ENCODE measurements at places on chromosomes 5 and 9. TPM values are rescaled to one million over a fixed set of nuclear protein-coding genes. Genes with fewer than 3 reads are reported as not detected.

The ADAMTS13 gene
- 2.3 TPM for total RNA-seq

The PCDHA10 gene
- total RNA-seq: not detected

- DNase-seq: no peak
Observed at GRCh38 chr5:35073160-35073559, 25.4 kb upstream of the AGXT2 start.

The KIF27 gene
- 0.80 TPM for total RNA-seq

GRCh38 chr5:54753034-54753433 lies 232.4 kb downstream of the ESM1 start:
- peak; percentile 47 for DNase-seq

DNA sequence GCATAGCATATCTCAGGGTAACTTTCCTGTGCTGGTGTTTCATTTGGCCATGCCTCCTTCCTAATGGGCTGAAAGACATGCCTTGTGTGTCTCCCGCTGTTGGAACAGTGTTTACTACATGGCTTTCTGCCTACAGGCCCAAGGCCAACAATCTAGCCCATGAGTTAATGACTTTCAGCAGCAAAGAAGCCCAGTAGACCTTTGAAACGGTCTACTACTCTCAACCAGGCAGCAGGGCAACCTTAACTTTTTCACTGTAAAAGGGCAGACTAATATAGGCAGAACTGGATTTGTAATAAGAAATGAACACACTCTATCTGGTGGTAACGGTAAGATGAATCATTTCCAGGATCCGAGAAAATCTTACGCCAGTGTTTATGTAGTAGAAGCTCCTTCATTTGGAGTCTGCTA lies 21.0 kb downstream of the C5orf15 start:
- no peak for DNase-seq

GRCh38 chr5:124478264-124478663 lies 268.2 kb downstream of the ZNF608 start:
- DNase-seq: no peak

- peak; percentile 16 for DNase-seq
Observed at GRCh38 chr9:26863074-26863473, 29.5 kb downstream of the CAAP1 start.

DNA sequence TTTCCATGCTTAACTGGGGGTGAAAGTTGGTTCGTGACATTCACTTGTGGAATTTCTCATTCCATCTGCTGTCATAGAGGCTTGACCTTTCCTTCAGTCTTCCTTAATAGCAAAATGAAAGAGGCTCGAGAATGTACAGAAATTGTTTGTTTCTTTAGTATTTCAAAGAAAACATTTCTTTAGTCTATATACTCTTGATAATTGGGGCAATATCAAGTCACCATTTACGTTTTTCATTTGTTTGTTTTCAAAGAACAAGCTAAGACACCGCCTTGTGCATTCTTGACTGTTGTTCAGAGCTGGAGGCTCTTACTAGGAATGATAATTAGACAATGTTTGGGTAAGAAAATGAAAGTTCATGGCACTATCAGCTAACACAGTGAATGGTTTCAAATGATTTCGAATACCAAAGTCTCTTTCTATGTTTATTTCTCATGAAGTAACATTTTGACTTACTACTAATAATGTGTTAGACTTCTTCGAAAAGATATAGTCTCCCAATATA lies 835.4 kb downstream of the SEMA5A start:
- DNase-seq: no peak

DNA sequence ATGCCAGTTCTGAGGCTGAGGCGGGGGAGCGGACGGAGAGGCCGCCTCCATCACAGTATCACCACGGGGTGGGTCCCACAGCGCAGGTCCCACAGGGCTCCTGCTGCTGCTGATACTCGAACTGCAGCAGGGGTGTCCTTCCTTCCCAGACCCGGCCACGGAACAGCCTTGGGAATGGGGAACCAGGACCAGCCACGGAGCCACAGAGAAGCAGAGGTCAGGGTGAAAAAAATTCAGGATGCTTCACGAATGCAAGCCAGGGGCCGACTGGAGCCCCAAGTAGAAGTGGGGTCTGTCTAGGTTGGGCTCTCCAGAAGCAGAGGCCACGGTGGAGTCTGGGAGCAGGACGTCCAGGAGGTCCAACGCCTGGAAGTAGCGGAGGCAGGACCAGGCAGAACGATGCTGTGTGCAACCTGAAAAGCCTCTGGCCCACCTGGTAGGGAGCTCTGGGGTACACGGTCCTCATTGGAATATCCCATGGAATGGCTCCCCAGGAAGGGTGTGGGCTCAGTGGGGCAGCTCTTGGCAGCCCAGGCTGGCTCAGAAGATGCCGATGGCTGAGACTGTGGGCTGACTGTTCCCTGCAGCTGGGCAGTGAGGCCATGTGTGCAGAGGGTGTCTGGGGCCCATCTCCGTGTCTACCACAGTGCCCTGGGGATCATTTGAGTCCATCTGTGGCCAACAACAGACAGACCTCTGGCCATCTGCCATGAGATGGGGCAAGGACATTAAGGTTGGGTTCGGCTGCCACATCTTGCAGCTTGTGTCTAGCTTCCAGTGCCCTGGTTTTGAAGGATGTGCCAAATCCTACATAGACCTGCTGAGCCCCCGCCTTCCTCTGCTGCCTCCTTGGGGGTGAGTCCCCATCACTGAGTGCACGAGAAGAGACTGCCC lies 66.9 kb upstream of the FCN1 start:
- DNase-seq: no peak

The STKLD1 gene
- 1.4 TPM for total RNA-seq

GRCh38 chr5:79329453-79329852 lies 93.5 kb downstream of the JMY start:
- DNase-seq: no peak

- DNase-seq: no peak
Observed at GRCh38 chr5:177320879-177321278, 9.2 kb upstream of the MXD3 start.

DNA sequence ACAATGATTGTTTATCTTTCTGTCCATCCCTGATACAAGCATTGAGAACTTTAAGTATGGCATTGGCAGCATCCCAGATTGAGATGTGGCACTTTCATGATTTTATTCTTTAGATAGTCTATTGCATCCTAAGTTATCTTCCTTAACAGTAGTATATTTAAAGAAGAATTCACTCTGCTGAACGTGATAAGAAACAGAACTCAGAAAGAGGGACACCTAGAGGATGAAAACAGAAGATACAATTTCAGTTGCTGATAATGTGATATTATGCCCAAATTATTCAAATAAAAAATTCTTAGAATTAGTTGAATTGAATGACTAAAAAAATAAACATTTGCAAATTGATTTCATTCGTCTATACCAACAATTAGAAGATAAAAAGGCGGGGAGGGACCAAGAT lies 218.1 kb upstream of the DMRTA1 start:
- no peak for DNase-seq

The TOPORS gene
- total RNA-seq: 30.3 TPM

DNA sequence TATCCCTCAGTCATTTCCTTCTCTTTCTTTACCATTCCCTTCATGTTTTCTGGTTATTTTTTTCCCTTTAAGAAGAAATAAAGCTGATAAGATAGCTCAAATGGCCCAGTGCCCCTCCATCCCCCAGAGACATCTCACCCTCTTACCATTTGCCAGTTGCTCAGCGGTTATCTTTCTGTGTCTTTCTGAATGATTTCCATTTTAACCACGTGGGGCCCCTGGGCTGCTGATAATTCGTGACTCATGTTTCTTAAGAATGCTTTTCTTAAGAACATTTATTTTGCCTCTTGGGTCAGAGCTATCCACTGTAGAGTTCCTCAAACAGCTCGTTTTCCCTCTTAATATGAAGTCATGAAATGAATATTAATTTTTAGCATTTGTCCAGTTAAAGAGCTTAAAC lies 147.8 kb downstream of the MAST4 start:
- peak; percentile 10 for DNase-seq
